Fibroblast of the conjunctiva (primary cell): ENCODE measurements at places on chromosomes 1 and 21.

DNA sequence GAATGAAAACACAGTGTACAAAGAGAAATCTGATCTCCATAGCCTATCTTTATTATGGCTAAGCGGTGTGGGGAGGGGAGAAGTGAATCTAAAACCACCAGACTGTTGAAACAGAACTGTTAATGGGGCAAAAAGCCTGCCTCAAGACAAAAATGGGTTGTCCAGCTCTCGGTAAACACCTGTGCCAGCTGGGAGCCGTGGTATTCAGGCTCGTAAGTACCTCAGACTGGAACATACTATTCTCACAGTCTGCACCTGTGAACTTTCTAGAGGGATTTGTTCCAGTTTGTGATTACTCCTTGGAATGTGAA lies 42.7 kb upstream of the ATP1A1 start:
- DNase-seq: no peak

DNA sequence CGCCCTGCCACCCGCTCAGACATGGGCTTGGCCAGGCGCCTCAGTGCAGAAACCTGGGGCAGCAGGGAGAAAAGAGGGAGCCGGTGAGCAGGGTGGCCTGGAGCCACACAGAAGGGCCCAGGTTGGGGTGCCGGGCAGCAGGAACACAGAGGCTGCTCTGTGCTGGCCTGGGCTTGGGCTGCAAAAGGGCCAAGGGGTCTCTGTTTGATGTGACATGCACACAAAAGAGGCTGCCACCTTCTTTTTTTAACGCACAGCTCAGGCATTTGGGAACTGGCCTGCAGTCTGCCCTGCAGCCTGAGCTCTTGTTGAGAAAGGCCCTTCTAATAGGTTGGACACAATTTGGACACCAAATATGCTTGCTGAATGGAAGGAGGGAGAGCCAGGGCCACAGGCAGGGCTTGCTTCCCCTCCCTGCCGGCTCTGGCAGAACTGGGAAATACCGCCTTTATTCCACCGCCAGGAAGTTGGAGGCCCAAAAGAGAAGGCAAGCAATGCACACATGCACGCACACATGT lies 32.4 kb downstream of the KIF21B start:
- DNase-seq: no peak

GRCh38 chr1:3625151-3625907 lies 514 bp downstream of the TPRG1L start:
- DNase-seq: no peak

DNA sequence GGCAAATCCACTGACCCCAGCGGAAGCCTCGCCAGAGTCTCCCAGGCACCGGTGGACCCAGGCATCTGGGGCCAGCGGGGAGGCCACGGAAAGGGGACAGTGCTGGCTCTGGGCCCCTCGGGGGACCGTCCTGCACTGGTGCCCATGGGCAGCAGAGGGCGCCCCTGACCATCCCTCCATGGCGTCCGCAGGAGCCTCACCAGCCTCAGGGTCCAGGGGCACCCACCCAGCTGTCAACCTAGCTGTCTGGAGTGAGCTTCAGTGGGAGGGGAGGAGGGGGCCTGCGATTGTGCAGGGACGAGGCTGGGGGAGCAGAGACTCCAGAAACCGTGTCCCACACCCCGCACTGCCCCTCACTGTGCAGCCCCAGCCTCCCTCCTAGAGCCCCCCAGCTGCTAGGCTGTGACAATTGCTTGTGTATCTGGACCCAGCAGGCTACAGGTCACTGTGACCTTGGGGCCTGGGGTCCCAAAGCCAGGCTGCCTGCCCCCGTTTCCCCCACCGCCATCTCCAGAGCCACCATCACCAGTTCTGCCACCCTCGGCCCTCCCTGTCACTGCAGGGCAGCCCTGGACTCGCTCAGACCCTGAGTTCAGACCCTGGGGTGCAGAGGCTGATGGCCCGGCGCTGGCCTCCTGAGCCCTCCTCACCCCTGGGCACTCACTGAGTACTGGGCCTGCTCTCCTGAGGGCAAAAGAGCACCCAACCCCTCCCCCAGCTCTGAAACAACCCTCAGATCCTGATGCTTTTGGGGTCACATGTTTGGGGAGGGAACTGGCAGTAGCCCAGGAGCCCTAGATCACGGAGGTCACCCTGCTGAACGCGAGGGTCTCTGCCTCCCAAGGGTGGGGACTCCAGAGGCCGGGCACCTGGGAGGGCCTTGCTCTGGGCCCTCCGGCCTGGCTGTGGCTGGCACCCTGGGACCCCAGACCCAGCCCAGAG lies 10.6 kb upstream of the COL6A1 start:
- no peak for DNase-seq

DNA sequence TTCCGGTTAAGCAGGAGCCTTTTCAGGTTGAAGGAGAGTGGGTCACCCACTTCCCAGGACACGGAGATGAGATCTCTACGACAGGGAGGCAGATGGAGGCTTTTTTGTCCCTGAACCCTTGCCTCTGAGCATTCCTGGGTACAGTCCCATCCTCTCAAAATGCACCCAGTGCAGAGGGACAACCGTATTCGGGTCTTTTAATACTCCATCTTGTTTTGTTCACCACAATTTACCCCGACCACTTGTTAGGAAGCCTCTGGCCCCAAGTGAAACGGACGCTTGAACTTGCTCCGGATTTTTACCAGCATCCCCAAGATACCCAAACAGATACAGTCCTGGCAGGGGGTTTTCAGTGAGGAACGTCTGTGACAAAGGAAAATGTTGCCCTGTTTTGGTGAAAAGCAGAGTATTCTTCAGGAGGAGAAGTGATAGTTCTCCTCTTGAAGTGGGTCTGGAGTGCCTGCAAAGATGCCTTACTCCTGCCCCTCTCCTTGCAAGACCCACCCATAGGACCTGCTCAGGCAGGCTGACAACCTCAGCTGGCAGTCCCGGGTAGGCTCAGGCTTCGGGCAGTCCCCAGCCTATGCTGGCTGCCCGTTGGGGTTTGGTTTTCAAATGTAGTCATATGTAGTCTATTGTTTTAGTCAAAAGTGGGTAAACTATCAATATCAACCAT lies 669 bp upstream of the ARL8A start:
- no peak for DNase-seq

GRCh38 chr21:44375281-44375651 lies 21.8 kb downstream of the TRPM2 start:
- no peak for DNase-seq

GRCh38 chr1:150807249-150808023 lies 624 bp downstream of the CTSK start:
- no peak for DNase-seq

DNA sequence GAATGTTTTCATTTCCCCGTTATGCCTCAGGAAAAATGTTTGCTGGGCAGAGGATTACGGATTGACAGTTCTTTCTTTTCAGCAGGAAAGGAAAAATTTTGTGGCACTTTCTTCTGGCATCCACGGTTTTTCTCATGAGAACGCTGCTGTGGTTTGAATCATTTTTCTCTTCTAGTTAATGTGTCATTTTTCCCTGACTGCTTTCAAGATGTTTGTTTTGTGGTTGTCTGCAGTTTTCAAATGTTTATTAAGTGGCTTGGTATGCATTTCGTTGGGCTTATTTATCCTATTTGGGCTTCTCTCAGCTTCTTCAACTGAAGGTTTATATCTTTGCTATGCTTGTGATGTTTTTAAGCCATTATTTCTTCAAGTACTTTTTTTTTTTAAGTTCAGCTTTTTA lies 359.0 kb downstream of the RGS7 start:
- no peak for DNase-seq

DNA sequence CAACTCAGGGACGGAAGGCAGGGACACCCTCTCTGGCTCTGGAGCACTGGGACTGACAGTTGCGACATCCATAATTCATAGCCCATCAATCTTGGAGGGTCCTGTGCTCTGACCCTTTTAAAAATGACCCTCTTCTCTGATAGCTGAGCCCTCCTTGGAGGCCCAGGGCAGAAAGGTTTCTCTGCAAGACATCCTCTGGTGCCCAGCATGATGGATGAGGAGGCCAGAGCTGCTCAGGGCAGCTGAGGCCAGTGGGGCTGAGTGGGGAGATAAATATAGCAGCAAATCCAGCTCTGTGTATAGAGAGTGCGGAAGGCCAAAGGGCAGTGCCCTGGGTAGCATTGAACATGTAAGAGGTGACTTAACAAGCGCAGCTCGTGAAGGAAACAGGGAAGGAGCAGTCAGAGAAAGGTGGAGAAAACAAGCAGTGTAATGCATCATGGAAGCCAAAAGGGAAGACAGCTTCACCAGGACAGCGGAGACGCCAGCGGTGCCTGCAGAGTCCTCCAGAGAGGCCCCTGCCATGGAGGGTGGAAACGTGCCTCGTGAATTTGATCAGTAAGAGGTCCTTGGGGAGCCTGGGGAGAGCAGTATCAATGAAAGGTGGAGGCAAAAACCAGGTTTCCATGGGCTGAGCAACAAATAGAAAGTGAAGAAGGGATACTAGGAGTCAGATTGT lies 50.4 kb upstream of the FMOD start:
- DNase-seq: no peak

- DNase-seq: no peak
These were observed 21.9 kb upstream of the EEIG2 start for GRCh38 chr1:108537976-108538375.

DNA sequence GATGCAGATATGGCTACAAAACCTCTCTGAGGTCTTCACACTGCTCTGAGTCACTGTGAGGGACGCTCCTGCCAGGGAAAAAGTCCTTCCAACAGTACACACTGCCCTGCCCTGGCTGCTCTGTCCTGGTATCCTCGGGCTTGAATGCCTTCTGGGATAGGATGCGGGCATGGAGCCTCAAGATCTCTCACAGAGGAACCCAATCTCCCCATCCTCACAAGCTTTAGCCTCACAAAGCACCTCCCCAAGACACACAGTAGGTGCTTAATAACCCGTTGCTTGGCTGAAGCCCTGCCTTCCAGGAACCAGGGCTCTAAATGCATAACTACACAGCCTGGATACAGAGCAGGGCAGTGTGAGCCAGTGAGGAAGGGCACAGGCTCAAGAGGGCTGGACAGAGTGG lies 9.2 kb downstream of the RAP1GAP start:
- no peak for DNase-seq

DNA sequence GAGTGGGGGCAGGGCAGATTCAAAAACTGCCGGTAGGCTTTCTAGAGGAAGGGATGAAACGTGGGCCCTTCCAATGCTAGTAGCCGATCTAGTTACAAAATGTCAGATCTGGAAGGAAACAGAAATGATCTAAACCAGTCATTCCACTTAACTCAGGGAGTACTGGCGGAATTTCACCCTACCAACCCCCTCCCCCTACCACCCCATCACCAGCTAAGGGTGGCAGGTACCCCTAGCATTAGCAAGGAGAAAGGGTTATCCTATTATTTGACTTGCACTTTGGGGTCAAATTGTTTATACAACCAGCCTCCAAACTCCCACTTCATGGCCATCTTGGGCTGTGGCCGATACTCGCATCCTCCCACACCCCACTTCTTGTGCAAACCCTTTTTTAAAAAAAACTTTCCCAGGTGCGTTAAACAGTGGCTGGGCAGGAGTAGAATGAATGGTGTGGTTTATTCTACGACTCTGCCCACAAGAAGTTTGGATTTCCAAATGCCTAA lies 644 bp upstream of the MRPL24 start:
- no peak for DNase-seq

- DNase-seq: no peak
These were observed 25.2 kb downstream of the CA6 start for GRCh38 chr1:8970870-8971337.

GRCh38 chr1:11782127-11782708 lies 20.2 kb downstream of the C1orf167 start:
- DNase-seq: no peak

- no peak for DNase-seq
These were observed 2.9 kb downstream of the CHAF1B start for GRCh38 chr21:36388096-36388495.

DNA sequence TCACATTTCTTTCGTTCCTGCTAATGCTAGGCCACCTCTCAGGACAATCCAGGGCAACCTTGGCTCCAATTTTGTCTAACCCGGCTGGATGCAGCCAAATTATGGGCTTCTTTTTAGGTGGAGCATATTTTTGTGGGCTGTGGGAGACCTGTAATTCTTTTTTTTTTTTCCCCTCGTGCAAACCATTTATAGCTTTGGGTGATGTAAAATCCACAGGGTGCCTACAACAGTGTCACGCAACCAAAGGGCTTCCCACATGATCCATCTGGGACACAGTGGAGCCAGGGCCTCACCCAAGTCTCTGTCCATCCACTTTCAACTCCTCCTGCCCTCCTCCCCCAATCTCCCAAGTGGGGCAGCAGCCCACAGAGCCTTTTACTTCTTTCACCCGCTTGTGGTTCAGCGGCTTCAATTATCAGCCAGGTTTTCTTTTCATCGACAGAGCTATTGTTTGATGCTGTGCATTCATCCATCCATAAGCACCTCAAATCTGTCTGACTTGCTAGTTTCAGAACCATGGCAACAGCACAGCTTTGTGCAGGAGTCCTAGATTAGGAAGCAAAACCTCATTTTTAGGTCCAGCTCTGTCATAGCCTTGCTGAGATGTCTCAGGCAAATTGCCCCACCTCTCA lies 10.0 kb upstream of the OVAAL start:
- no peak for DNase-seq

DNA sequence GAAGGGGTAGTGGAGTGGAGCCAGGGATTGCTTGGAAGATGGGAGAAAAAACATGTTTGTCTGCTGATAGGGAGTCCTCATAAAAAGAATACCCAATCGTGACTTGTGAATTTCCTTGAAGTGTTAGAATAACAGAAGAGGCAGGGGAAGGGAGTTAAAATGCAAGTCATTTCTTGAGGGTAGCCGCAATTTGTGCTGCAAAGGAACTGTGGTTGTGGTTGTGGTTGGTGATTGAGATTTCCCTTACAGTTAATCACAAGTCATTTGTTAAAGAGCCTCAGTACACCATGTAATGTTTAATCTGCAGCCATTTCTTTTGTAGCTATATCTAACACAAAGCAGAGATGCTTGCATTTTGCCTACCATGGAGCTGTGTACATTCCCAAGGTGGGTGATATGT lies 38.5 kb upstream of the EGLN1 start:
- no peak for DNase-seq

- DNase-seq: no peak
These were observed 5.2 kb upstream of the CTH start for GRCh38 chr1:70405780-70406416.

DNA sequence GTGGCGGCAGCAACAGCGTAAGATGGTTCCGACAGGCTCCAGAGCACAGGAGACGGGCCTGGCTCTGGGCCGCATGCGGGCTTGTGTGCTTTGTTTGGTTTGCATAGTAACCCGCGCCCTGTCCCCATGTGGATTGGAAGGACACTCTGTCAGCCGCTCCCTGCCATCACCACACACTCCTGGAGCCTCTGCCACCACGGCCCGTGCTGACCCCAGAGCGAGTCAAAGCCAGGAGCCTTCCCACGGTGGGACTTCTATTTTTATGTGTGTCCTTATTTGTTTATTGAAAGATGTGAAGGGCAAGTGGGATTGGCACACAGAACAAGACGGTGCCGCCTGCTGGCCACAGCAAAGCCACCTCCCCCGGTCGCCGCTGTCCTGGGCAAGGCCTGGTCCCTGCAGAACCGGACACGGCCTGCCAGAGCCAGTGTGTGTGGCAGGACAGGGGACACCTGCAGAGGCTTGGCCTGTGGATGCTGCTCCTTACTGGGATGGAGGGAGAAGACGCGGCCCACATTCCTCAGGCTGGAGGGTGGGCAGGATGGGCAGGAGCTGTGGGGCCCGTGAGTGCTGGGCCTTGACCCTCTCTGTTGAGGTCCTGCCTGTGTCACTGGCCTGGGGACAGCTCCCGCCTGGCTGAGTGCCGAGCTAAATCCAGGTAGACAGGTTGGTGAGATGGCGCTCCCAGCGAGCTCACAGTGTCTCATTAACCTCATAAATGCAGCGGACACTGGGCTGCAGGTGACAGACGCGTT lies 64.4 kb downstream of the AGPAT3 start:
- no peak for DNase-seq

- no peak for DNase-seq
These were observed 226.2 kb downstream of the AKT3 start for GRCh38 chr1:243623841-243624240.
